ENCODE measurements at places on chromosomes 5 and 9.

GRCh38 chr9:120935383-120935857, 8.8 kb upstream of the TRAF1 start:
- no peak for DNase-seq

GRCh38 chr5:142117579-142118151, 9.1 kb downstream of the NDFIP1 start:
- DNase-seq: no peak

GRCh38 chr5:59333416-59333815, 560.1 kb downstream of the PDE4D start:
- DNase-seq: no peak

GRCh38 chr5:5293029-5293428, 129.4 kb upstream of the ICE1 start:
- DNase-seq: no peak

GRCh38 chr5:88489364-88489763, 220.7 kb upstream of the TMEM161B start:
- no peak for DNase-seq

GRCh38 chr9:107548298-107549142, 59.0 kb upstream of the KLF4 start:
- DNase-seq: no peak

GRCh38 chr5:73367650-73368049, 80.9 kb downstream of the FOXD1 start:
- no peak for DNase-seq

All from NCI-H526 (cell line).